ENCODE measurements at places on chromosomes 1 and 21.

GRCh38 chr1:183417772-183418491, at the start of gene NMNAT2:
TSS of gene NMNAT2 (minus strand) at chr1:183418380. CDS start at chr1:183418267, 113 bp downstream.
- DNase-seq: no peak

DNA sequence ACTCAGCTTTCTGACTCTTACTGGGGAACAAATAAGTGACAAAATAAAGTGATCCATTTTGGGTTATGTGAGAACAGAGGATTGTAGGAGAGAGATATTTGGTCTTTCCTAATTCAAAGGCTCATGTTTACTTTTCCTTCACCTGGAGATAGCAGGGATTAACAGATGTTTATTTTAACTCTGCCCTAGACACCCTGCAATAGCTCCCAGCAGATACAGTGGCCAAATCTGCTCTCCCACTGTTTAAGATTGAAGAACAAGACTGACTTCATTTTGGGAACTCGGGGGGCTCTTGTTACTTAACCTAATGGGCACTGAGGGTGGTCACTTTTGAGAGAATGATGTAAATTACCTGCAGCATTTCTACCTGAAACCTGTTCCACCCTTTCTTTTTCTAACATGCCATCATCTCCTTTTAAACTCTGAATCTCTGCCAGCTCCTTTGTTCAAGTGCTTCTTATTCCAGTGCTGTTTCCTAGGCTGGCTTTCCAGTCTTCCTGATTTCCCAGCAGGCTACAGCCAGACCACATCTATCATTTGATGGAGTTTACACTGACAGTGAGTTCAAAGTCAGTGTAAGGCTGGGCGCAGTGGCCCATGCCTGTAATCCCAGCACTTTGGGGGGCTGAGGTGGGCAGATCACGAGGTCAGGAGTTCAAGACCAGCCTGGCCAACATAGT, 90.0 kb downstream of the SELENOF start:
- DNase-seq: no peak

DNA sequence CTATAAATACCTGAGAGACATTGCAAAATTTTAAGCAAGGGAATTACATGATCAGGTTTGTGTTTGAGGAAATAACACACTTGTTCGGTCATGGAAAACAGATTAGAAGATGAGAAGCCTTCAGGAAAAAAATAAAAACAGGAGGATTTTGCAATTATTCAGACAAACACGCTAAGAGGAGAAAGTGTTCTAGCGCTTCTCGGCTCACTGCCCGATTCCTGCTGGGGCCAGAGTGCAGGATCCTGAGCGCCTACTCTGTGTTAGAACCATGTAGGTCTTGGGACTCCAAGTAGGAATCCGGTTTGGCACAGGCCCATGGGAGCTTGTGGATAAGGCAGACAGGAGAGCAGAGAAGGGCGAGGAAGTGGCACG, 8.1 kb upstream of the PRELP start:
- DNase-seq: no peak

GRCh38 chr21:35606146-35606545, 454.2 kb downstream of the SETD4 start:
- DNase-seq: no peak

GRCh38 chr1:235513495-235514366, 9.5 kb upstream of the B3GALNT2 start:
- DNase-seq: no peak

- no peak for DNase-seq
Measured at GRCh38 chr1:108201687-108202086, 1.5 kb upstream of the SLC25A24 start.

DNA sequence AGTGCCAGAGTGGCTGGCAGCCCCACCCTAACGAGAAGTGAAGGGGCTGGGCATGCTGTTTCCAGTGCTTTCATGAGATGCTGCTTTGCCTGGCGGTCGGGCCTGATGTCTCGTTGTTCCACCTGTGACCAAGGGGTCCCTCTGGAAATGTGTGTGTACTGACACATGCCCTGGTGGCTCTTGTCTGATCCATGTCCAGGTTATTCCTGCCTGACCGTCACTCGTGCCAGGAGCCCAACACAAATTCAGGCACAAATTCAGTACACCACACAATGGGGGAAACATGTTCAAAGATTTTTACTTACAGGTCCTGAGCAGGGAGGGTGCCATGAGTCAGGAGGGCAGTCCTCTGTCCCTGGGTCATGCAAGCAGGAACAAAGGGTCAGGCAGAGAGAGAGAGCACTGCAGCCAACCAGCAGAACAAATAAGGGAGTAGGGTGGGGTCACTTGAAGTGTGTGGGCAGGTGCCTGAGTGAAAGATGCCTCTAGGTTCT, 76.3 kb downstream of the ADARB1 start:
- no peak for DNase-seq

GRCh38 chr1:19877181-19877750, 4.9 kb upstream of the OTUD3 start:
- no peak for DNase-seq

- DNase-seq: no peak
Measured at GRCh38 chr1:26882696-26883463, 7.2 kb downstream of the GPN2 start.

DNA sequence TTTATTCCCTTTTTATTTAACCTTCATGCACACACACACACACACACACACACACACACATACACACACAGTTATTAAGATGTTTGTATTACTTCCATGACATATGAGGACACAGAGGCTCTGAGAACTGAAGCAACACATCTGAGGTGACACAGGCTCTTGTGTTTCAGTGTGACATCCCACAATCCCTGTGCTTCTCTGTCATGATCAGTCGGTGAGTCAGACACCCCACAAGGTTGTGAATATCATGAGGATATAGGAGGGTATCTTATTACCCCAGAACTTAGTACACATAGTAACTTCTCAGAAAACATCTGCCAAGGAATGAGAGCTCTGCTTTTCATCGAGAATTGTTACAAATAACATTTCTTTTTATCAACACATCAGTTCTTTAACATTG, 459.3 kb downstream of the PLPP3 start:
- no peak for DNase-seq

DNA sequence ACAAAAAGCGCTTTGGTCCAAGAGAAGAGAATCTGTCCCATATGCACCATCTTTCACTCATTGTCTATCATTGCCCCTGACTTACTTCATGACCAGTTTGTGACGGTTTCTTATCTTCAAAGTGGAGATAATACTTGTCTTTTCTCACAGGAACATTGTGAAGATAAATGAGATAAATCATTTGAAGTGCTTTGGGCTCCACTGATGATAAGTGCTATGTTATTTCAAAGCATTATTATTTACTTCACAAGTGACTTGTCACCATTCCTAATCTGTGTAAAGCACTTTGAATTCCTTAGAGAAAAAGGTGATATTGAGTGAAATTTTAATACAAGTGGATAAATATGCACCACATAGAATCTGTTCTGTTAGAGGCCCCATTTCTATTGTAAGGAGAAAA, 731.6 kb upstream of the PTBP2 start:
- no peak for DNase-seq

GRCh38 chr1:34419663-34420136, 243.0 kb downstream of the C1orf94 start:
- DNase-seq: no peak

- no peak for DNase-seq
Measured at GRCh38 chr1:74375376-74375775, 137.0 kb downstream of the LRRC53 start.

- no peak for DNase-seq
Measured at GRCh38 chr1:154778275-154778674, 91.8 kb downstream of the KCNN3 start.

Measured in GOT3 (cell line).